ENCODE measurements at places on chromosomes 6 and 20. TPM values are rescaled to one million over a fixed set of nuclear protein-coding genes. Genes with fewer than 3 reads are reported as not detected.

Gene PKHD1
- total RNA-seq = not detected

Gene PLAGL2
- 7.0 TPM for total RNA-seq

Gene FLRT3
- total RNA-seq = 2.3 TPM

Gene CPNE5
- 36.7 TPM for total RNA-seq

Gene HDGFL1
- total RNA-seq = not detected

Gene POU5F1
- total RNA-seq = not detected

Gene C20orf173
- total RNA-seq = not detected

Gene LAMA4
- total RNA-seq = 47.1 TPM

Gene PET117
- 9.6 TPM for total RNA-seq

Gene RNF144B
- total RNA-seq = 8.1 TPM

Gene MROH8
- total RNA-seq = 3.8 TPM

Gene RIPOR3
- 2.9 TPM for total RNA-seq

Gene SAPCD1
- total RNA-seq = not detected

Gene AKIRIN2
- 29.4 TPM for total RNA-seq

Gene SLC52A3
- 2.6 TPM for total RNA-seq

Gene NCR2
- total RNA-seq = not detected

Gene GABRR1
- 0.24 TPM for total RNA-seq

Gene ATP6V1G2
- 6.0 TPM for total RNA-seq

Gene RAET1G
- 1.5 TPM for total RNA-seq

Gene SLC32A1
- total RNA-seq = not detected

Gene TTBK1
- total RNA-seq = 0.12 TPM

Gene BMP6
- 19.1 TPM for total RNA-seq

Gene REM1
- total RNA-seq = 3.0 TPM

Gene TRIM38
- total RNA-seq = 5.2 TPM

Gene ATRN
- total RNA-seq = 22.5 TPM

Gene PABPC1L
- total RNA-seq = 1.5 TPM

Gene RAB44
- 0.12 TPM for total RNA-seq

Gene KIAA0408
- 1.8 TPM for total RNA-seq

Gene ZNF831
- total RNA-seq = 0.19 TPM

Gene SLC17A2
- not detected for total RNA-seq

Gene KCNQ2
- not detected for total RNA-seq

Gene ZSCAN12
- total RNA-seq = 3.4 TPM

All from right atrium auricular region (tissue), 2 donors.